ENCODE measurements at places on chromosomes 2 and 18. TPM values are rescaled to one million over a fixed set of nuclear protein-coding genes. Genes with fewer than 3 reads are reported as not detected.

- peak; percentile 70 for DNase-seq
These were observed 143.6 kb upstream of the MAP3K20 start for GRCh38 chr2:172931918-172932520.

Gene TMEM37
- total RNA-seq = not detected

GRCh38 chr2:53230691-53231090 lies 536.9 kb upstream of the CHAC2 start:
- DNase-seq = no peak

Gene CDH7
- not detected for total RNA-seq

- no peak for DNase-seq
These were observed 16.0 kb upstream of the SKA1 start for GRCh38 chr18:50358844-50359243.

GRCh38 chr2:188773075-188773474 lies 201.1 kb upstream of the COL3A1 start:
- DNase-seq = no peak

- DNase-seq = no peak
These were observed 46.5 kb upstream of the SESTD1 start for GRCh38 chr2:179311101-179311500.

DNA sequence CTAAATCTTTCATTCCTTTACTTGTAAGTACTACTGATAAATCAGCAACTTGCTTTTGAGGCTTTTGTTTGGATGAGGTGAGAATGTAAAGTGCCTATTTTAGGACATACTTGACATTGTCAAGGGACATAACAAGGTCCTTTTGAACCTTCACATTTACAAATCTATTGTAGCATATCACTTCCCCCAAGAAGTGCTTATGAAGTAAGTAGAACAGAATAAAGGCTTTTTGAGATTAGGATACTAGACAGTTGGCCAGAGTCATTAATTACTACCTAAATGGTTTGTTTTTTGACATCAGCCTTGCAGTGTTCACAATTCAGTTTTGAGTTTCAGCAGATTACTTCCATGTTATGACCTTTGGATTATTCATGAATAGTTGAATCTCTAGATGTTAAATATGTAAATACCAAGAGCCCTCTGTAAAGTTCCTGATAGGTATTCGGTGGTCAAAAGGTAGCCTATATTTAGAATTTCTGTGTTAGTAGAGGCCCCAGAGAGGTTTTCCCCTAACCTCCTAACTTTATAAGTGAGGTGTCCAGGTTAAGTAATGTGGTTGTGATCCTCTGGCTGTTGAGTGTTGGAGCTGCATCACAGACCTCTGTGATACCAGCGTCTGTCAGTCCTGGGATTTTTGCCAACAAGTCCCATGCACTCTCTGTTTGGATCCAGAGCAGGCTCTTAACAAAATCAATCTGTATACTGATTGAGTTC lies 67.2 kb downstream of the LCLAT1 start:
- peak; percentile 23 for DNase-seq

DNA sequence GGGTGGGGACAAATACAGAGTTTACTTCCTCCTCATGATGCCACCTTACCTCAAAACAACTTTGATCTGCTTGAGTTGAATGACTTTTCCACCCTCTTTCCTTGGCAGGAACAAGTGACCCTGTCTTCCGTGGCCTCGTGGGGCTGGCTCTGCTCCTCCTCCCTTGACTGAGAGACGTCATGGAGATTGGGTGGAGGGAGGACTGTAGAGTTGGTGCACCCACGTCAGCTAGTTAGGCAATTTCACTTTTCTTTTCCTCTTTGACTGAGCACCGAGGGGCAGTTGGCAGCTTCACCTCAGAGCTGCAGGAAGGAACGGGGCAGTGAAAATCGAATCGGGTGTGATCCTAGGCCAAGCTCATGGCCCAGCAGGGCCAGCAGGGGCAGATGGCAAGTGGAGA lies at the start of gene SP140:
TSS of gene SP140 (plus strand) at position 251 of the 400 bp plus-strand sequence. CDS start at position 360, 109 bp downstream.
- DNase-seq = no peak

- no peak for DNase-seq
These were observed 4.5 kb upstream of the TOGARAM2 start for GRCh38 chr2:28976584-28976983.

Gene ABCG5
- not detected for total RNA-seq

- no peak for DNase-seq
These were observed 4.3 kb downstream of the SOX11 start for GRCh38 chr2:5696404-5696944.

DNA sequence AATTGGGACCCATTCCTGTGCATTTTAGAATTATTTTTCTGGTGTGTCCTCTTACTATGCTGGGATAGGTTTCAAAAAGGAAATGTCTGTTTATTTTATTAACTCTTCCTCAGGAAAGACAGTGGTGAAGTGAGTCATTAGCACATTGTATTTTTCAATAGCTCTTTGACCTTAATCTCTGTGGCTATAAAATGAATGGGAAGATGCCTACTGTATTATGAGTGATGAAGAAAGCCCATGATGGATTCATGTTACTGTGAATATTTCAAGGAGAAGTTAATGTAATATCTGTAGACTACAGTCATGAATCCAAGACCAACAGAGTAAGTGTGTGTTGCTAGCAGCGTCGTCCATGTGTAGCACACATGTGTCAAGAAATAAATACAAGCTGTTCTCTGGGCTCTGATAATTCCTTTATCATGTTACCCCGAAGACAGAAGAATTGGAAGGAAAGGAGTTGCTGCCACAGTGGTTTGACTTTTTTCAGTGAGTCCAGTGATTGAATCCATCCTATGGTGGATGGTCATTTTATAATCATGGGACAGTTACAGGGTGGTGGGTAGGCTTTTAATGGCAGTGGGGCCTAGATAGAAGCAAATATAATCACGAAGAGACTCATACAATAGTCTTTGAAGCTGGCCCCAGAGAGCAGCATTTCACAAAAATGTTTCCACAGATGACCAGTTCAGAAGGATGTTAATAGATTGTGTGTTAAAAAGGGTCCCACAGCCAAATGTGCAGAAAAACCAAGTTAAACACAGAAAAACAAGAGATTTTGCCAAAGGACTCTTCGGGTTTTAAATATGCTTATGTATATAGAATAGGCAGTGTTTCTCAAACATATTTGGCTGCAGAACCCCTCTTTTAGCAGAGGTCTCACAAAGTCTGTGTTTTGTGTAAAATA lies 239.7 kb upstream of the RASGRP3 start:
- DNase-seq = no peak

Gene MEP1B
- total RNA-seq = not detected

Gene GCG
- total RNA-seq = not detected

Gene CD226
- 2.9 TPM for total RNA-seq

Gene LYPD6
- total RNA-seq = 0.29 TPM

Gene FBXO41
- 5.6 TPM for total RNA-seq

Gene PAX8
- 23.9 TPM for total RNA-seq

Gene DPYSL5
- not detected for total RNA-seq

DNA sequence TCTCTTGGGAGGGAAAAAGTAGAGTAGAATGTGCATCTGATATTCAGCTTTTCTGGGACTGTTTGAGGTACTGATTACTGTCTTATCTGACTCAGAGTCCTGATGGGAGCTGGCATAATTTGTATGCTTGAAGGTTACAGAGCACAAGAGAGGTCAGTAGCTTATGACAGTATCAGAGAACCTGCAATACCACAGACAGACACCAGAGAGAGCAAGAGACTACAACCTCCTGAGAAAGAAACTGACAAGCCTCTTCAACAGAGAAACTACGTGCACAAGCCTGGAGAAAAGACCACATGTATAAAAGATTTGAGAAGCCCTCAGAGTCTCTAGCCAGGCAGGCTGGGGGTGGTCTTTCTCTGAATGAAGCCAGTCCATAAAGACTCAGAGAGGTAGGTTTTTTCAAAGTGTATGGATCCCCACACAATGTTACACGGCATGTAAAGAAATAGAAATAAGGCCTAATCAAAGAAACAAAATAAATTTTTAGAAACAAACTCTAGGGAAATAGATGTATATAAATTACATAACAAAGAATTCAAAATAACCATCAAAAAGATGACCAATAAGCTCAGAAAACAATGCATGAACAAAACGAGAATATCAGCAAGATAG lies 568.3 kb downstream of the LRRTM4 start:
- DNase-seq = no peak

GRCh38 chr18:54878159-54878622 lies 49.9 kb downstream of the RAB27B start:
- DNase-seq = no peak

DNA sequence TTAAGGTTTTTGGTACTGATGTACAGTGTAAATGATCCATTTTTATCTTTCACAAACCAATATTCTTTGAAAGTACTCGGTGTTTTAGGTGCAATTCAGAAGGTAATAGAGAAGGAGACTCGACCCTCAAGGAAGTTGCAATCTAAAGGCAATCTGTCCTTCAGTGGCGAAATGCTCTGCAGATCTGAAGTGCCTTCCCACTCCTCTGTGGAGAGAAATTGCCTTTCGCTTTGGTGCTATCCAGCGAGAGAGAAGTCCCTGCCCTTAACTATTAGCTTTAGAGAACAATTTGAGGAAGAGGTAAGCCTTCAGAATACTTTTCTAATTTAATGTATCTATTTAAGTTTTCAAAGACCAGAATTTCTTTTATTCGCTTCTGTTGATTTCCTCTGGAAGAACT lies 371.8 kb upstream of the FANCL start:
- DNase-seq = no peak
